ENCODE measurements at places on chromosomes 5 and 9.

- no peak for DNase-seq
Observed at GRCh38 chr9:111529787-111530186, 4.8 kb downstream of the ZNF483 start.

- no peak for DNase-seq
Observed at GRCh38 chr9:98304381-98304780, 48.9 kb upstream of the TBC1D2 start.

GRCh38 chr5:14481349-14481748, 100.2 kb upstream of the OTULINL start:
- DNase-seq, result no peak

- no peak for DNase-seq
Observed at GRCh38 chr9:105132606-105133005, 111.8 kb upstream of the SLC44A1 start.

- no peak for DNase-seq
Observed at GRCh38 chr5:16866795-16867576, 69.1 kb downstream of the MYO10 start.

- no peak for DNase-seq
Observed at GRCh38 chr9:134474055-134474370, 147.8 kb downstream of the RXRA start.

DNA sequence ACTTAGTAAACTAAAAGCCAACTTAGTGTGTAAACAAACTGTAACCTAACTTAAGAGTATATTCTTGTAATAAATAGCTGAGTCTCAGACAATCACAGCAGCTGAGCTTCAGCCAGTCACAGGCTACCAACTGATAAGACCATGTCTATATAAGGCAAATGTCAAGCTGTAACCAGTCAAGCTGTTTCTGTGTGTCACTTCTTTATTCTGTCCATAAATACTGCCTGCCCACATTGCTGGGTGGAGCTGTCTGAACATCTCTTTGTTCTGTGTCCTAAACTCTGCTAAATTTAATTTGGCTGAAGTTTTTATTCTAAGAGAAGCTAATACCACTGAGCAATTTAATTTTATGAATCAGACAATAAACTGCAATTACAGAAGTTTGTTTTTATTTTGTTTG, 412.1 kb upstream of the CDH10 start:
- no peak for DNase-seq

DNA sequence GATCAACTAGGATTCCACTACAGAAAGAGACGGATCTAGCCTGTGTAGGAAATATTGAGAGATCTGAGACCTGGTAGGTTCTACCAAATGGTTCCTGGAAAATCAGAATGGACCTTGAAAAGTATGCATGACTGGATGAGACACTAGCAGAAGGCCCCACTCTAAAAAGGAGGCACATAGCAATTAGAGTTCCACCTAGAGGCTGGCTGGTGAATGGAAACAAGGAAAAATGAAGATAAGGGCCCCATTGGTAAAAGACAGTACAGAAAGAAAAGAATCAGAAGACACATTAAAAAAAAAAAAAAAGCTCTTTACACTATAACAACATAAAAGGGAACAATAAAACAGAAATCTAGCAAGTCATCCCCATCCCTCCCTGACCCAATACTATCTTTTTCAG, 518.5 kb downstream of the NR2F1-AS1 start:
- no peak for DNase-seq

DNA sequence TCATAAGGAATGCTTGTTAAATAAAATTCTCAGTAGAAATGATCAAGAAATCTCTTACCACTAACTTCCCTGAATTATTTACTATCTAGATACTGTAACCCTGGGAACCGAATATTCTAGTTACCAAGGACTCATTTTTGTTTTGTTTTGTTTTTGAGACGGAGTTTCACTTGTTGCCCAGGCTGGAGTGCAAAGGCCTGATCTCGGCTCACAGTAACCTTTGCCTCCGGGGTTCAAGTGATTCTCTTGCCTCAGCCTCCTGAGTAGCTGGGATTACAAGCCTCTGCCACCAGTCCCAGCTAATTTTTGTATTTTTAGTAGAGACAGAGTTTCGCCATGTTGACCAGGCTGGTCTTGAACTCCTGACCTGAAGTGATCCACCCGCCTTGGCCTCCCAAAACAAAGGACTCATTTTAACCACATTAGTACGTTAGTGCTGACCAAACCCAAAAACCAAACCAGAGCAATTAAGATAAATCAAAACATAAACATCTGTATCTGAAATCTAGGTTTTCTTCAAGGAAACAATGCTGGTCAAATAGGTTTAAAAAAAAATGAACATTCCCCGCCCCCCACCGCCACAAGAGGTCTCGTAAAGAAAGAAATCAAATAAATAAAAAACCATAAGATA, 3.7 kb downstream of the TXN start:
- DNase-seq, result no peak

- no peak for DNase-seq
Observed at GRCh38 chr5:170755679-170756456, 27.7 kb upstream of the GABRP start.

GRCh38 chr9:70581214-70581954, 166.9 kb upstream of the KLF9 start:
- DNase-seq, result no peak

- no peak for DNase-seq
Observed at GRCh38 chr5:28967848-28968247, 1929.5 kb upstream of the CDH9 start.

- DNase-seq, result no peak
Observed at GRCh38 chr5:122142480-122143164, 13.3 kb downstream of the ZNF474 start.

DNA sequence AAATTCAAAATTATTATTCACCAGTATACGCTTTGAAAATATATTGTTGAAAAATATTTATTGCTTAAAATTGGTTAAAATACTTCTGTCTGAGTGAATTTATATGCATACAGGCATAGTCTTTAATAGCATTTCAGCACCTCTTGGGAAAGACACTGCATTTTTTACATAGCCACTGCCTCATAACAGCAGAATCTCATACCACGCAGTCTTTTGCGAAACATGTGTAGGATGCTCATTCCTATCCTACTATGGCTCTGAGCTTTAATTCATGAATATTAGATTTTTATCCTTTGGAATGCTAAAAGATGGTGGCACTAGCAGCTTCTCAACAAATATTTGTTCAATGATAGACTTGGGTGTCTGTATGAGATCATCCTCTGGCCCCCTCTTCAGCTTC, 94.0 kb upstream of the SH3GL2 start:
- no peak for DNase-seq

- no peak for DNase-seq
Observed at GRCh38 chr9:18189871-18190670, 283.9 kb upstream of the ADAMTSL1 start.

DNA sequence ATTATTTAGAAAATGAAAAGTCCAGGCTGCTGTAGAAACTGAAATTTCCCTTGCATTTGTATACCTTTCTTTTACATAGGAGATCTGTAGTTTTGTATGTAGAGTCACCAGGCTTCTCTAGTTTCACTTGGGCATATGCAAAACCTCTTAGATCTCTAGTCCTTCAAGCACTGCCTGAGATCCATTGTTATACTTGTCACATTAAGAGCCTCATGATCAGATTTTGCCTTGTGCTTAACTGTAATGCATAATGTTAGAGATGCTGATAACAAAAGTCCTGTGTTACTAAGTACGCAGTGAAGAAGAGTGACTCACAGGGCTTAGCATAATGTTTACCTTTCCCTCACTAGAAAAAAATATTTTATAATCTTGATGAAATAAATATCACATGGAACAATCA, 250.2 kb downstream of the CYLC2 start:
- no peak for DNase-seq

DNA sequence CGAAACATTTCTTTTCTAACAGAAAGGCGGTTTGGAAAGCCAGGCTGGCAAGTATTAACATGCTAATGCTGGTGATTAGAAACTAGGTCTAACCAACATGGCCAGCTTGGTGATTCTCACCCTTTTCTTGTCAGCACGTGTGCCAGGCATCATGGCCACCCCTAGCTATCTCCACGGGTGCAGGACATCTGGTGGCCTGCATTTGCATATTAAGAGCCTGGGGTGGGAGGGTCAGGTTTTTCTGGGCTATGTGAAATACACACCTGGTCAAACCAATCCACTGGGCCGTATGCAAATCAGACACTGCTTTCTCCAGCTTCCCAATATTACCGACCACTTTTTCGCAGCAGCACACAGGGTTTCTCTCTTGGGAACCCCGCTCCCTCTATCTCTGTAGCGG, 612.1 kb downstream of the PTPRD start:
- no peak for DNase-seq

DNA sequence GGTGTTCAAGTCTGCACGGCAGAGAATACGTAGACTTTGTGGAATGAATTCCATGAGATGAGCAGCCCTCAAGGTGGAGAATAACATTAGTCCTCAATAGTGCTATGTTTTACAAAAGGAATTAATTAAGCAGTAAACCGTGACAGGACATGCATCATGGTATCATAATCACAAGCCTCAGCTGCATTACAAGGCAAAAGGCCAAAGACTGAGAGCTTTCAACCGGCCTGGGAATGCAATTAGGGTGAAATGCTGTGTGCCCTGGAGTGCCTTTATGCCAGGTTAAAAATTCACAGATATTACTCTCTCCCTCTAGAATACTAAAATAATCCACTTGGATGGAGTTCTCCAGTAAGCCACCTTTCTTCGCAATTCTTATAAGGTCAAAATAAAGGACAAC, 270.6 kb downstream of the MLLT3 start:
- DNase-seq, result no peak

DNA sequence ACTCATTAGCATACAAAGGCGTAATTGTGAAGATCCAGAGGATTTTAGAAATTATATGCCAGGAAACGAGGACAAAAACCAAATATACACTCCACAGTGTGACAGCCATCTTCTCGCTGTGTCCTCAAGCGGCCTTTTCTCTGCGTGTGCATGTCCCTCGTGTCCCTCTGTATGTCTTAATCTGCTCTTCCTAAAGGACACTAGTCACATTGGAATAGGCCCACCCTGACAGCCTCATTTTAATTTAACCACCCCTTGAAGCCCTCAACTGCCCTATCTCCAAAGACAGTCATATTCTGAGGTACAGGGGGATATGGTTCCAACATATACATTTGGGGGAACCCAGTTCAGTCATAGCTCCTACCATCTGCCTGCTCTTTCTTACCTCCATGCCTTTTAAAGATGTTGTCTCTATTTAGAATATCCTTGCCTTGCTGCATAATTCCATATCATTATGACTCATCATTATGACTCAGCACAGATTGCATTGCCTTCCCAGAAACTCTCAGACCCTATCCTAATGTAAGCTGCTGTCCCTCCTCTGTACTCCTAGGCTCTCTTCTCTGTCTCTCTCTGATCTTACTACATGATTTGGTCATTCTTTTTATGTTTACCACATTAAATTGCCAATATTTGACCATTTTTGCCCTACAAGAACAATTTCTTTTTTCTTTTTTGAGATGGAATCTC, 210.9 kb downstream of the AOPEP start:
- DNase-seq, result no peak

- no peak for DNase-seq
Observed at GRCh38 chr9:124361128-124361527, 54.1 kb downstream of the PSMB7 start.

GRCh38 chr5:74875994-74876791, 10.0 kb upstream of the FAM169A start:
- no peak for DNase-seq

DNA sequence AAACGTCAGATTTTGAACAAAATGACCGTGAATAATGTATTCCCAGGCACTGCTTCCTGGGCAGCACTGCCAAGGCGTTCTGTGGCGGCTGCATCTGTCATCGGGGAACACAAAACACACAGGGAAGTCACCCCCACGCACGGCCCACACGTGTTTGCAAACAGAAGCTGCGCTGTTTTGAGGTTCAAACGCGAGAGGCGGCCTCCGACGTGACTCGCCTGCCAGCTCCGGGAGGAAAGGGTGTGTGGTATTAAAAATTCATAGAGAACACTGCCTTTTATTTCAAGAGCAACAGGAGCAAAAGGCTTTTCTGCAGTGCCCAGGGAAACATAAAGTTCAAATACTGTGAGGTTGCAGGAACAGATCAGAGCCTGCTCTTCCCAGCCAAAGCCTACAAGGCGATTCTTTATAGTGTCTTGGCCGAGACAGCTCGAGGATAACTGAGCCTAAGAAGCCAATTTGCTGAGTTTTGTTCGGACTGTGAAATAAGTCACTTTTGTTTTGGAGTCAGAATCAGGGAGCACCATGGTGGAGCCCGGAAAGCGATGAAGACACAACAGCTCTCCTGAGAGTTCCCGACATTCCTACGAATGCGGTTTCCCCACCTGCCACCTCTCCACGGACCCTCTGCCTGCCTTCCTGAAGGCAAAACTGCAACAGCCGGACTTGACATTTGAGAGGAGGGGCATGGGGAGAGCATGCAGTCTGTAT, 115.3 kb upstream of the IRX2 start:
- no peak for DNase-seq

DNA sequence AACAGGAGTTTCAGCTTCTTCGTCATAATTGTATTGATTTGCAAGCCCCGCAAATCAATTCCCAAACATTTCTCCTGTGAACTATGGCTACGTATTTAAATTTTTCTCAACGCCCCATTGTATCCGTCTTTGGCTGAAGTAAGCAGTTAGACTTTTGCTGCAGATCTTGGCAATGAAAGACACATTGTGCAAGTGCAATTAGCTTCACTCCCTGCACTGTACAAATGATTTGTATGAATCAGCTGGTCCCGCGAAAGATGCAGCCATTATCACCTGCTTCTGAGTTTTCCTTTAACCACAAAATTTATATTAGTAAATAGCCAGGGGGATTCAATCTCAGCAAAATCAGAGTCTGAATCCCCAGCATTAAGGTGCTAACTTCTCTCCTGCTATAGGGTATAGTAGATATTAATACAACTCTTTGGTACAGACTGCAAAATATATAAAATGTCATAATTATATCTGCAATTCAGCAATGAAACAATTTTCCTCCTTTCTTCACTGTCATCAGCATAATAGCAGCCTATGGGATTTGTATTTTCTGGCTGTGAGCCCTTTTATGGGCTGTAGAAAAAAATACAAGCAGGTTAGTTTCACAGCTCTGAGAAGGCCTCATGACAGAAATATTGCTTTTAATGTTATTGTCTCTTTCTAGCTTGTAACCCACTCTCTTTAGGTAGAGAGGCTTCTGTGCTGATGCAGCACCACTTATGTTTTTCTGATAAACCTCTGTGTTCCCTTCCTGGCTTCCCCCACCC, 68.4 kb upstream of the SMARCA2 start:
- DNase-seq, result no peak

DNA sequence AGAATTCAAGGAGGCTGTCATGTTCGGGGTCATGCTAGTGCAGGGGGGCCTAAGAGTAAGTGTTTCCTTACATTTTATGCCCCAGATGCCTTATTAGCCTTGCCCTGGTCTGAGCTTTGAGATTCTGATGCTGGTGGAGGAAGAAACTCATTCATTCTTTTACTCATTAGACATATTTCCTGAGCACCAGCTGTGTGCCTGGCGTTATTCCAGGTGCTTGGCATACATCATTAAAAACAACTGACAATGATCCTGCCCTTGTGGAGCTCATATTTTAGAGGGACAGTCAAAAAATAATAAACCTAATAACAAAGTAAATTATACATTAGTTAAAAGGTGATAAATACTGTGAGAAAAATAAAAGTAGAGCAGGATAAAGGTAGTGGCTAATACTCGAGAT, 138.9 kb upstream of the SGCD start:
- no peak for DNase-seq
